Foreskin fibroblast (primary cell): ENCODE measurements at places on chromosomes 16 and 17.
A peak's percentile ranks its signal among the peaks of the same experiment; 100 is the strongest.

- no peak for DNase-seq
Measured at GRCh38 chr16:68480084-68480995, 32.0 kb upstream of the SMPD3 start.

DNA sequence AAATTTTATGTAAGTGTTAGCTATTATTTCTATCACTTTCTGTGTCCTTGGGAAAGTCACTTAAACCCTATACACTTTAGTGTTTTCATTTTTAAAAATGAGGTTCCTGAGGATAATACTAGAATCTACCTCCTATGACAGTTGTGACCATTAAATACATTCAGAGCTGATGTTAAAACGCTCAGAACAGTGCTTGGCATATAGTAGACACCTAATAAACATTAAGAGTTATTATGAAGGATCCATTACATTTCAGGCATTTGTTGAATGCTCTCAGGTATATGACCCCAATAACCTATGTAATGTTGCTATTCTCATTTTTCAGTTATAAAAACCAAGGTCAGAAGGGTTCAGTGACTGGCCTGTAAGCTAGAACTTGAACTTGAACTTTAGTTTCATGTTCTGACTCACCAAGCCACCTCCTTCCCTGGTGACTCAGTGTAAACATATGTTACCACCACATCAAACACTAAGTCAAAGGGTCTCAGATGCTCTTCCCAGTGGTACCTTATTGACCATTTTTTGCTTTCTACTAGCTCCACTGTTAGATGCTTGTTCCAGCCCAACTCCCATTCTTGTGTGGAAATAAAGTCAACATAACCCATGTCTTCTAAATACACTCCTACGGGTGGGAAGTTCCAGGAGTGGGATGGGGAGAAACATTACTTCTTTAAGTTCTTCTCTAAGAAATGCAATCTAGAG, 47.6 kb downstream of the HSD17B2 start:
- DNase-seq: peak; percentile 86

- no peak for DNase-seq
Measured at GRCh38 chr16:77157346-77158058, 33.5 kb upstream of the MON1B start.

DNA sequence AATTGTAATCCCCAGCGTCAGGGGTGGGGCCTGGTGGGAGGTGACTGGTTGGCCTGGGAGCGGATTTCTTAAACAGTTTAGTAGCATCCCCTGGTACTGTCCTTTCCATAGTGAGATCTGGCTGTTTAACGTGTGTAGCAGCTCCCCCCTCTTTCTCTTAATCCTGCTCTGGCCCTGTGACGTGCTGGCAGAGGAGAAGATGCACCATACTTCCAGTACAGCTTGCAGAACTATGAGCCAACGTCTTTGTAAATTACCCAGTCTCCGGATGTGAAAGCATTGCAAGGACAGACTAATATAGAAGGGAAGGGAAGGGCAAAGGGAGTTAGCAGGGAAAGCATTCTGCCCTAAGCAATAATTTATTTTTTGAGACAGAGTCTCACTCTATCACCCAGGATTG, 83.9 kb downstream of the RMI2 start:
- DNase-seq: no peak

- DNase-seq: peak; percentile 28
Measured at GRCh38 chr17:45277992-45278391, 16.1 kb upstream of the SPATA32 start.

DNA sequence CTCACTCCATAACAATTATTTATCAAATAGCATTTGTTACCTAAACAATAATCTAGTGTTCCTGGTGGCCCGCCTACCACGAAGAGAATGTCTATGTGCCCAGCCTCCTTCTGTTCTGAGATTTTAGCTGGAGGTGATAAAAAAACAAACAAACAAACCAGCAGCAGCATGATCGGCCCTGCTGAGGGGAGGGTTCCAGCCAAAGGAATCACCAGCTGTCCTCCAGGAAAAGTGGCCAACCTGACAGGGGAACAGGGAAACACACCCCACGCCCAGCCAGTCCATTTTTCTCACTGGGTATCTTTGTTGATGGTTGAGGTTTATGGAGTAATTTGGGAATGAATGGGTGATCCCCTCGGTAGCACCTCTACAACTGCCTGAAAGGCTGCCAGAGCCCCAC, 203.0 kb upstream of the DYNLRB2 start:
- no peak for DNase-seq

GRCh38 chr16:12881740-12882139, 19.7 kb upstream of the SHISA9 start:
- peak; percentile 49 for DNase-seq

DNA sequence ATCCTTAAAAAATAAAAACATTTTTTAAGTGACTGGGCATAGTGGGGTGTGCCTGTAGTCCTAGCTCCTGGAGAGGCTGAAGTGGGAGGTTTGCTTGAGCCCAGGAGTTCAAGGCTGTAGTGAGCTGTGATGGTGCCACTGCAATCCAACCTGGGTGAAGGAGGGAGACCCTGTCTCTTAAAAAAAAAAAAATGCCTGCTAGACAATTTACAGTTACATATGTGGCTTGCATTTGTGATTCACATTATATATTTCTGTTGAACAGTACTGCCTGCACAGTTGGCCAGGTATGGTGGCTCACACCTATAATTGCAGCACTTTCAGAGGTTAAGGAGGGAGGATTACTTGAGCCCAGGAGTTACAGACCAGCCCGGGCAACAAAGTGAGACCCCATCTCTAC, 23.4 kb downstream of the CBFB start:
- no peak for DNase-seq

DNA sequence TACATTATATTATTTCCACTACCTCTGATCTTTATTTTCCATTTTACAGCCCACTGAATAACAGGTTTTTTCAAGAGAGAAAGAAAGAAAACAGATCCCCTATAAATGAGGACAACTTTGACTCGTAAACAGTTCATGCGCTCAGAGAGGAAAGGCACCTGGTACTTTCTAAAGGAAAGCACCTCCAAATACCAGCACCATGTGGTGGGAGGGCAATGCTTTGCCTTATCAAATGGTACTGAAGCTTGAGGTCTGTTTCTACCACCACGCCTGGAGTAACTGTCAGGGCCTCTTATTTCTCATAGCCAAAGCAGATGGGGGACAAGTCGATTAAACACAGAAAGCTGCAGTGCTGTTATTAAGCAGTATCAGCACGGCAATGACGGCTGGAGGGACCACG, 510.3 kb upstream of the ZFHX3 start:
- no peak for DNase-seq

- DNase-seq: no peak
Measured at GRCh38 chr17:59366040-59366757, 34.7 kb downstream of the YPEL2 start.

DNA sequence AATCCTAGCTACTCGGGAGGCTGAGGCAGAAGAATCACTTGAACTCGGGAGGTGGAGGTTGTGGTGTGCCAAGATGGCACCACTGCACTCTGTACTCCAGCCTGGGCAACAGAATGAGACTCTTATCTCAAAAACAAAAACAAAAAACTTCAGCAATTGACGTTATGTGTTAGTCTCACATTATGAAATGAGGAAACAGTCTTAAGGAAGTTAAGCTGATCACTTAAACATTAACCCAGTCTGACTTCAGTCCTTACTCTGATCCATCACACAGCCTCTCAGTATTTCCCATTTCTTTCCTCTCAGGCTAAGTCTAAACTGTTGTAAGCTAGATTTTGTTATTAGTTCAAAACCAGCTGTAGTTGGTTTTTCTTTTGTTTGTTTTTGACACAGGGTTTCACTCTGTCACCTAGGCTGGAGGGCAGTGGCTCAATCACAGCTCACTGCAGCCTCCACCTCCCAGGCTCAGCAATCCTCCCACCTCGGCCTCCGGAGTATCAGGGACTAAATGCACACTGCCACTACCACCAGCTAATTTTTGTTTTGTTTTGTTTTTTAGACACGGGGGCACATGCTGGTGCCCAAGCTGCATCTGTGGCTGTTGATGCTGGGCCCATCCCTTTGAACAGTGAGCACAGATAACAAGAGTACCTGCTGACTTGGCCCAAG, 6.3 kb downstream of the JPT1 start:
- no peak for DNase-seq

DNA sequence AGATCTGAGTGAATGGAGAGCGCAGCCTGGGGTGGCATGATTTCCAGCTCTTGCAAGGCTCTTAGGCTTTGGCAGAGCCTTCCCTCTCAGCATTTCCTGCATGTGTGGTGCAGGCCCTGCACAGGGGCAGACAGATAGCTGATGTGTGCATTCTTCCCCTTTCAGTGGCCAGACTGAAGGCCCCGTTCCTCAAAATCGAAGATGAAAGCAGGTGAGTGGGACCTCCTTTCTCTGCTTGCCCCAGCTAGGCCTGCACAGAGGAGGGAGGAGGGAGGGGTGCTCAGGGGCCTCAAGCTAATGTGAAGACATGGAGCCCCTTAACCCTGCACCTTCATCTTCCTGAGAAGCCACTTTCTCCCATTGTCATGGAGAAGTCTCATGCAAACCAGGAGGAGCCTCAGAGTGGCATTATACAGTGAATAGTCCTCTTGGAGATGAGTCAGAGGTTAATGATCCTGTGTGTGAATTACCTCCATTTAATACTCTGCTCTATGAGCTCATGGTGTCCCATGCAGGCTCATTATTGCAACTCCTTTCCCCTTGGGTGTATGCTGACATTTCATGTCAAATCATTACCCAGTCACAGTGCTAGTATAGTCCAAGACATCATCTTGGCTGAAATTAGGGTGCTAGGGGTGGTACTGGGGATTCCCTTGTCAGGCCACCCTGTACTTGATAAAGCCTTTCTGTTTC, 20.4 kb upstream of the ADAM11 start:
- peak; percentile 43 for DNase-seq

GRCh38 chr16:51818342-51818944, 667.4 kb upstream of the SALL1 start:
- peak; percentile 79 for DNase-seq

DNA sequence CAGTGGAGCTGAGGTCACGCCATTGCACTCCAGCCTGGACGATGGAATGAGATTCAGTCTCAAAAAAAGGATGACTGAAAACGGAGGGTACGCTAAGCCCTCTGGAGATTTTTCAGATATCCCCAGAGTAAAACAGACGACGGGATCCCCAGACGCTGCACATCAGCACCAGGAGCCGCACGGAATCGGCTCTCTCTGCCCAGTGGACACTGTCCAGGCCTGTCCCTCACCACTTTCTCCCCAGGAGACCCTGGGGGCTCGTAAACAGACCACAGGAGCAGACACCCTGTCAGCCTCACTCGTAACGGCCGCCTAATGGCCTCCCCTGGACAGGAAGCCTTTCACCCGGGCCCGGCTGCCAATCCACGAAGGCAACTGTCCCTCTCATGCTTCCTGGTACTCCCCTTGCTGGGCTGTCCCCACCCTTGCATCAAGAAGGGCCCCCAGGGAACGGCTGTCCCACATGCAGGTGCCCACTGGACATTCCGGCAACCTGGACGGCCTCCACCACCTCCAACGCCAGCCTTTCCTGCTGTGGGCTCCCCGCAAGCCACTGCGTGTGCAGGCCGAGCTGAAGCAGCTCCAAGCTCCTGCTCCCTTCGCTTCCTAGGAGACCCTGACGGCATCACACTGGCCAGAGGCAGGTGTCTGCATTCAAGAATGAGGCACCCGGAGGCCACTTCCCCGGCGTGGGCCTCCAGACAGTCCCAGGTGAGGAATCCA, 74.3 kb downstream of the TIMM22 start:
- DNase-seq: no peak

DNA sequence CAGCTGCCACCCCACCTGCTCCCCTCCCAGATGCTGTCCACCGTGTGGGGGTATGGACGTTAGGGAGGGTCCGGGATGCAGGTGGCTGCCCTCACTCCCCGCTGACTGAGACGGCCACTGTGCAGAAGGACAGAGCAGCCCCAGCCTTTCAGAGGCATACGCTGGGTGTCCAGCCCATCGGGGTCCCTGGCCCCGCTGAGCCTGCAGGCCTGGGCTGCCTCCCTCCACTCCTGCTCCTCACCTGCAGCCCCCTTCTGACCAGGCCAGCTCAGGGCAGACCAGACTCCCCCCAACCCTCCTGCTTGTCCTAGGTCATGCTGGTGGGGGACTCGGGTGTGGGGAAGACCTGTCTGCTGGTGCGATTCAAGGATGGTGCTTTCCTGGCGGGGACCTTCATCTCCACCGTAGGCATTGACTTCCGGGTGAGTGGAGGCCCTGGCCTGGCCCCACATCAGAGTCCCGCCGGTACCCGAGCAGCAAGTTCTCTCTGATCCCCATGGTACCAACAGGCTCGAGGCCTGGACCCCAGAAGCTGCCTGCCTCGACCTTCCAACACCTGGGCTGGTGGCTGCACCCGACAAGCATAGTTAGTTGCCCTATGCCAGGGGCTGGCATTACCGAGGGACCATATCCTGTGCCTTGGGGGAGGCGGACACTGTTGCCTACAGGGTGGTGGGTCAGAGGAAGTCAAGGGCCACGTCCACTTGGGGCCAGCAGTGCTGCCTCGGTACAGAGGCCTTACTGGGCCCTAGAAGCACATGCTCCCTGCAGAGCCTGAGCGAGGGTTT, 1.4 kb downstream of the RAB26 start:
- no peak for DNase-seq

- no peak for DNase-seq
Measured at GRCh38 chr17:49218941-49219913, 8.7 kb downstream of the ABI3 start.

DNA sequence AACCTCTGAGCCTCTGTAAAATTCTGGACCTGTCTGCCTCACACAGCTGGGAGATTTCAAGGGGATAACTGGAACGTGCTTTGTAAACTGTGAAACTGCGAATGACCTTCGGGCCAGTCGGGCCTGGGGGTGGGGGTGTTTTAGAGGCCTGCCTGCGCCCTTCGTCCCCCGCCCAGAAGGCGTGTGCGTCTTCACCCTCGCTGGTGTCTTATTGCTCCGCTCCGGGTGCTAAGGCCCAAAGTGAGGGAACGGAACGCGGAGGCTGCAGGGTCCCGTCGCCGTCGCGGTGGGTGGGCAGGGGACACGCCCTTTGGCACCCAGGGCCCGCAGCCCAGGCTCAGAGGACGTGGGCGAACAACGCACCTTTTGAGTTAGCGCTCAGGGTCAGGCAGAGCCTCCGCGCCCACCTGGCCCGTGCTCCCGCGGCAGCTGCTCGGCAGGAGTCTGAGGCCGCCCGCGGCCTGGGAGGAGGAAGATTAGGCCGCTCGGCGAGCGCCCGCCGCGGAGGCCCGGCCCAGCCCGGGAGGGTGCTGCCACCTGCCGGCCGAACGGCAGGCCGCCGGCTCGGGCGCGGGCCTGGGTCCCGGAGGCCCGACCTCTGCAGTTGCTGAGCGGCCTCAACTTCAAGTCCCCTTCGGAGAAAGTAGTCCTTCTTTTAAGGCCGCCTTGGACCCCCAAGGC, 29.7 kb downstream of the DCAKD start:
- DNase-seq: peak; percentile 52

GRCh38 chr16:50607970-50608557, 59.9 kb downstream of the NKD1 start:
- no peak for DNase-seq

- DNase-seq: no peak
Measured at GRCh38 chr17:44077595-44077909, 7.0 kb downstream of the G6PC3 start.
